ENCODE measurements at places on chromosomes 1 and 21.

- no peak for DNase-seq
Measured at GRCh38 chr1:165119086-165119485, 237.4 kb downstream of the LMX1A start.

- DNase-seq, result no peak
Measured at GRCh38 chr1:3609016-3609768, 2.1 kb downstream of the MEGF6 start.

DNA sequence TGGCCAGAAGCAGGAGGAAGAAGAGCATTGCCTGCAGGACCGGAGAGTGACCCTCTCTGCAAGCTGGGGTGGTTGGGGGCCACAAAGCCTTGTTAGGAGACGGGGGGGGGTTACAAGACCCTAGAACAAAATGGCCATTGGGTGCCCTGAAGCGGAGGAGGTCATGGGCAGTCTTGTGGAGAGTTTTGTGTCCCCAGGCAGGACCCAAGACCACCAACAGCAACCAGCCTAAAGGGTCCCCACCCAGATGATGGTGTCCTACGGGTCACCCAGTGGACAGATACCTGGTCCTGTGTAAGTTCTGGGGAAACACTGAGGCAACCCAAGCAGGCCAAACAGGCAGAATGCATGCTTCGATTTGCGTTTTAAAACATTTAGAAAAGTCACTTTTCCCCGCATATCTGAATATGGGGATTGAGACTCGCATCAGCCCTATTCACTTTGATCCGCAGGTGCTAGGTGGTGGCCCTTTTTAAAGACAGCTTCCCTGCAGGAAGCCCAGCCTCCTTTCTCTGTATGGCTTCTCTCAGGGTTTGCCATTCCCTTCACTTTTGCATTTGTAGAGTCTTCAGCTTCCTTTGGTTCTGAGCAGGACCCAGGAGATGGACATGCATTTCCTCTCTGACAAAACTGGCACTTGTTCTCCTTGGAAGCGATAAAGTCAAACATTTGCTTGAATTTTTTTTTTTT is 21.1 kb downstream of the GNG4 start:
- DNase-seq, result no peak

DNA sequence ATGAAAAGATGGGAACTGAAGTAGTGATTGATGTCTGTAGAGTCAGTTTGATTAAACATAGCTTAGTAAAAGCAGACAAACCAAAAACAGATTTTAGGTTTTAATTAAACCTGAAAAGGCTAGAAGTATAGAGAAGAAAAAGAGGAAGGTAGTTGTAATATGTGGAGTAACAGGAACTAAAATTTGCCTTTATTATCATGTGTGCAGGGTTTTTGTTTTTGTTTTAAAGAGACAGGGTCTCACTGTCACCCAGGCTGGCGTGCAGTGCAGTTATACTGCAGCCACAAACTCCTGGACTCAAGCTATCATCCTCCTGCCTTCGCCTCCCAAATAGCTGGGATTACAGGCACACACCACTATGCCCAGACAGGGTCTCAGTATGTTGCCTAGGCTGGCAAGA is 6.0 kb downstream of the TOR1AIP1 start:
- DNase-seq, result no peak

DNA sequence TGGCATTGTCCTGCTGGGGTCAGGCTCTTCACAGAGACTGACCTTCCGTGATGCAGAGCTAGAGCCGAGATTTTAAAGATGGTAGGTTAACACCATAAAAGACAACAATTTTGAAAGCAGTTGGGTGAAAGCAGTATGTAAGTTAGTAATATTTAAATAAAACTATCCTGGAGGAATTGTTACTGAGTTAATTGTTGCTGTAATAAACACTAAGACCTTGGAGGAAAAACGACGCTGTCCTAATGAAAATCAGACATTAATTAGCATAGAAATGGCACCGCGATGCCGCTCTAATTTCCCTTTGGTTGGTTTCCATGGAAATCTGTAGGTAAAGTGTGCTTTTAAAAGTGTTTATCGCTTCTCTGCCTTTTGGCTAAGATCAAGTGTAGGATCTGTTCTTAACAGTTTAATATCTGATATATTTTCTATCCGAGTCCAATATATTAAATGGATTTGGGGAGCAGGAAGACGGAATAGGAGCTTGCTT is 745 bp upstream of the ANP32E start:
- no peak for DNase-seq

- DNase-seq, result no peak
Measured at GRCh38 chr1:94416901-94417727, 1.1 kb upstream of the ABCD3 start.

GRCh38 chr1:18112611-18113010 is 5.0 kb downstream of the IGSF21 start:
- no peak for DNase-seq

DNA sequence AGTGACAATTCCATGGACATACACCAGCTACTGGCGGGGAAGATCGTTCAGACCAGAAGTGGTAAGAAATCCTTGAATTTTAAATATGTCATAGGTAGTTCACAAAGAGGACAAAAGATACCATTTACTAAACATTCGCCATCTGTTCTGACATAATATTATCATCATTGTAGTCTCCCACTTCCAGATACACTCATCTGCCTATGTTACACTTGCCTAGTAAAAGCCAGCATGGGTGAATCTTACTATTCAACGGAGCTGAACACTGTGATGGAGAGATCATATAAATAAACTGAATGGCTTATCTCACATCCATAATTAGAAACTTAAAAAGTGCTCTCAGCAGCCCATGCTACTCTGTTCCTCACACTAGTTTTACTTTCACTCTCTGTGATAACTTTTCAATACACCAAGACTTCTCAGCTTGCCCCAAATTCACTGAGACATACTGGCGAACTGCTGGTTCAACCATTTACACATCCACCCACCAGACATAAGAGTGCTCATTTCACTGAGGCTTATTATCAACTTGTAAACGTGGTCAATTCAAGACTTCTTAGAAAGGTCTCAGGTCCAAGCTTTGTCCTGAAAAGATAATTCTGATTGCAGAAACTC is 463 bp upstream of the PRRC2C start:
- DNase-seq, result no peak

DNA sequence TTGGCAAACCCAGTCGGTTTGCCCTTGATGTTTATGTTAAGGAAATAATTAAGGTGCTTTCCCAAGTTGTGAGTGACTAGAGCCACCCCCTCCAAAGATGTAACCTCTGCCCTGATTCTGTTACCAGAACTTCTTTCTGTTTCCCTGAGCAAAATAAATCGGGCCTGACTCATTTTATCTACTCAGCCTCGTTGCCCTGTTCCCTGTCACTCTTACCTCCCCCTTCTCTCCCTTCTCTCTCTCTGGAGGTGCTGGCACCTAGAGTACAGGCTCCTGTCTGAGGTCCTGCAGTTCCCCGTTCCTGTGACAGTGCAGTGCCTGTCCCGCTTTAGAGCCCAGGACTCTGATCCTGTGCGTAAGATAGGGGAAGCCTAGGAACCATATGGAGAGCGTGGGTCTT is 35.4 kb downstream of the CXADR start:
- no peak for DNase-seq

GRCh38 chr1:239426821-239427475 is 40.6 kb downstream of the CHRM3 start:
- DNase-seq, result no peak

Data from stimulated activated CD4-positive, alpha-beta T cell treated with anti-CD3 and anti-CD28 coated beads, TNF-alpha, amount 100 ng/mL, for 1 hour (primary cell).